Right cardiac atrium (tissue), 5 donors: ENCODE measurements at places on chromosomes 16 and 17. TPM values are rescaled to one million over a fixed set of nuclear protein-coding genes. Genes with fewer than 3 reads are reported as not detected.

Gene HOXB9
- not detected for total RNA-seq

Gene TBC1D28
- not detected for total RNA-seq

Gene MRC2
- 62.0 TPM for total RNA-seq

Gene TBC1D3C
- not detected for total RNA-seq

Gene CLEC18B
- 0.24 TPM for total RNA-seq

Gene EARS2
- total RNA-seq, result 11.6 TPM

Gene RNF227
- 1.2 TPM for total RNA-seq

Gene CCT6B
- total RNA-seq, result 2.5 TPM

Gene ITGB3
- 11.9 TPM for total RNA-seq

Gene IRF8
- total RNA-seq, result 5.9 TPM

Gene KRTAP4-3
- not detected for total RNA-seq

Gene ARL5C
- total RNA-seq, result not detected

Gene CLDN7
- total RNA-seq, result 2.5 TPM

Gene KRT20
- total RNA-seq, result not detected

Gene PRDM7
- total RNA-seq, result not detected

Gene SNN
- 25.6 TPM for total RNA-seq

Gene PMFBP1
- total RNA-seq, result 0.44 TPM

Gene RHBDL1
- total RNA-seq, result 1.9 TPM

Gene GPRC5B
- 56.4 TPM for total RNA-seq

Gene ODAD4
- total RNA-seq, result 0.75 TPM
